ENCODE measurements at places on chromosomes 3 and 15.

DNA sequence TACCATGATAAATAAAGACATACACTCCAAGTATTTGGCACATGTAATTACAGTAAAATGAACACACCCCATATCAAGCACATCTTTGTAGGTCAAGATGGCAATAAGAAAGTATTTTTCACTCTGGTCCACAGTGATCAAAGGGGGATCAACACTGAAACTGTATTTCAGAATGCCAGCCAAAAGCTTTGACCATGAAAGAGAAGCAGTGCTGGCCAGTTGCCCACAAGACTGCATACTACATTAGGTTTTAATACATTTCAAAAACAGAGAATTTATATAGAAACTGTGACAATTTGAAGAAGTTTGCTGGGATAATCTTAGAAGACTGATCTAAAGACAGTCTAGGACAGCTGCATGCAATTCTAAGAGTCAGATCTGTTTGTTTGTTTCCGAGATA lies 1035.3 kb downstream of the FHIT start:
- no peak for DNase-seq

GRCh38 chr15:62881056-62881455 lies 161.5 kb upstream of the TPM1 start:
- DNase-seq, result no peak

DNA sequence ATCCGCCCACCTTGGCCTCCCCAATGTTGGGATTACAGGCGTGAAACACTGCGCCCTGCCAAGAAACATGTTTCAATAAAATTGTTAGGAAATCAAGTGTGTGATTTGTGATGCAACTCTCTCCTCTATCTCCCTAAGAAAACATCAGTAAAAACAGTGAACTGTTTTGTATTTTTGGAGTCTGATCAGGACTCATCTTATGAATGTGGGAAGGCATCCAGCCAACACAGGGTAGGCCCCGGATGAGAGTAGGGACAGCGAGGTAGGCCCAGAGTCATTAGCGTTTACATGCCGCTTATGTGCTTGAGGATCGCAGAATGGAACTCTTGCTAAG lies 884 bp upstream of the GLYCTK start:
- no peak for DNase-seq

GRCh38 chr3:111598552-111598951 lies 3.4 kb upstream of the ZBED2 start:
- DNase-seq, result no peak

DNA sequence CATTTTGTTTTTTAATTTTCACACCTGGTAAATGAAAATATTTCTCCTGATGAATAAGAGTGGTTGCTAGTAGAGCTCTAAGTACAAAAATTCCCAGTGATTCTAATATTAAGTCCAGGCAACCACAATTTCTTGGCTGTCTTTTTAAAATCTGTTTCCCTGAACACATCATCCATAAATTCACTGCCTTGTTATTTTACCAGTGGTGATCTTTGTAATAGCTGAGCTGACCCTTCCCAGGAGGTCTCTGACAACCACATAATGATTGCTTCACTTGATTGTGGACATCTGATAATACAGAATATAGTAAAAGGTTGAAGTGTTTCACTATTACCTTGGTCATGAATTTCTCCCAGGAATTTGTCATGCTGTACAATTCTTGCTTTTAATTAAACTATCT lies 13.9 kb upstream of the TOP2B start:
- DNase-seq, result no peak

DNA sequence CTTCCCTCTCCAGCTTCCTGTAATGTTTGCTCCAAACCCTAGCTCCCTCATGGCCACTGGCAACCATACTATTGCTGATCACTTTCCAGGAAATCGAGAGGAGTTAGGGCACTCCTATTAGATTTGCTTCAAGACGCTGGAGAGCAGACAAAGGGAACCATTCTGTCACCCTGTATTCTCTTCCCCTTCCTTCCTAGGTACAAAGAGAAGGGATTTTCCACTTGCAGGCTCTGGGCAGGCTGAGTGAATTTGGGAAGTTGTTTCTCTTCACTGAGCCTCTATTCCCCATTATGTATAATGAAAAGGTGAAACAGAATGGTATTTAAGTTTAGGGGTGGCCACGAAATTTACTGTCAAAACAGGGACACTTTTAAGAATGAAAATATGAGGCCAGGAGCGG lies 99.4 kb upstream of the LPP start:
- no peak for DNase-seq

DNA sequence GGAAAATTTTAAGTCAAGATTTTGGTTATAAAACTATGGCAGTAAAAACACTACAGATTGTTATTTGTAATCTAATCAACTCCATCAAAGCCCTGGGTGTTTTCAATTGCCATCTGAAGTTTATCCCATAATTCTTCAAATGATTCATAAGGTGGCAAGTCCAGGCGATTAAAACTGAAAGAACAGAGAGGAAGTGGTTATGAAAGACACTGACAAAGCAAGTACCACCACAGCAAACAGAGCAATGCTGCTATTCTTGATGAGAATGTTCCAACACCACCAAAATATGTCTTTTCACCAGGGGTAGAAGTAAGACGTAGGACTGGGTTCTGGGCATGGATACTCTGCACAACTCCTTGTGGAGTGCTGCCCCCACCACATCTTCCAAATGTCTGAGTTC lies 86.9 kb upstream of the PRTG start:
- DNase-seq, result no peak

GRCh38 chr3:168808596-168808995 lies 712.9 kb upstream of the GOLIM4 start:
- no peak for DNase-seq

DNA sequence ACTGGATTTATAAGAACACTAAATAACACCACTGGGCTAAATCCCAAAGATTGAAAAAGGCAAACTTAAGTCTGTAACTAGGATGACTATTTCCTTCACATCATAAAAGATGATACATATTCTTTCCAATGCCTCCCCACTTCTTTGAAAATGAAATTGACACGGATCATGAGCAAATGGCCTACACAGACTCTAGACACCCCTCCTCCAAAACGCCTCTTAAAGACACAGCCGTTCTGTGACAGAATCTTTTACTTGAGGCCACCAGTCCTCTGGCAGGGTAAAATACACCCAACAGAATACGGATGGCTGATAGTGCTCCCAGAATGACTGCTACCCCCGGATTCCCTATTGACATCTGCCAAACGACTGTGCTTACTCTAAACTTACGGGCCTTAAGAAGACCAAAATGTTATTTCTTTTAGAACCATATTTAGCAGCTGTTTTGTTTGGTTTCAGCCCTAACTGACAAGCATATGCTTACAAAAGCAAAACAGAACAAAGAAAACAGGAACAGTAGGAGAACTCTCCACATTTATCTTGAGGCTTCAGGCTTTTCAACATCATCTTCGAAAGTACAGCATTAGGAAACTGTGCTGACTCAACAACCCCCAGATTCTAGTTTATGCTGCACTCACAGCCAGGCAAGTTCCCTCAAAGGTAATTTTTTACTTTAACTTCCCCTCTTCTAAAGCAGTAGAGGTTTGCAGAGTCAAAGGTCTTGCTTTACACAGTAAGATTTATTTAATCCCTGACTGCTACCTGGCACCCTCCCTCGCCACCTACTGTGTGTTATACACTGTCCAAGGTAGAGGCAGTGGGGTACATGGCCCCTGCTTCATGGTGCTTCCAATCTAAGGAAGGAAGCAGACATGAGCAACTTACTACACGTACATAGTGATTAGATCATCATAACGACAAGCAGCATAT lies 84.3 kb downstream of the TNIK start:
- DNase-seq, result no peak

DNA sequence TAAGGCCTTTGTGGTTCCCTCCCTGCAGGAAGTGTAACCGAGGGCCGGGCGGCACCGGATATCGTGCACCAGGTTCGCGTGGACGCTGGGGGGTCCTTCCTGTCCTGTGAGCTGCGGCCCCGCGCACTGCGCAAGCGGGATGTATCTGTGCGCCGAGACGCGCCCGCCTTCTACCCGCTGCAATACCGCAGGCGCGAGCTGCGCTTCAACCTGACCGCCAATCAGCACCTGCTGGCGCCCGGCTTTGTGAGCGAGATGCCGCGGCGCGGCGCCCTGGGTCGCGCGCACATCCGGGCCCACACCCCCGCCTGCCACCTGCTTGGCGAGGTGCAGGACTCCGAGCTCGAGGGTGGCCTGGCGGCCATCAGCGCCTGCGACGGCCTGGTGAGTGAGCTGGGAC lies 35.9 kb downstream of the SAXO2 start:
- DNase-seq, result no peak

- DNase-seq, result no peak
These were observed 82.0 kb downstream of the MRPL46 start for GRCh38 chr15:88385078-88385700.

DNA sequence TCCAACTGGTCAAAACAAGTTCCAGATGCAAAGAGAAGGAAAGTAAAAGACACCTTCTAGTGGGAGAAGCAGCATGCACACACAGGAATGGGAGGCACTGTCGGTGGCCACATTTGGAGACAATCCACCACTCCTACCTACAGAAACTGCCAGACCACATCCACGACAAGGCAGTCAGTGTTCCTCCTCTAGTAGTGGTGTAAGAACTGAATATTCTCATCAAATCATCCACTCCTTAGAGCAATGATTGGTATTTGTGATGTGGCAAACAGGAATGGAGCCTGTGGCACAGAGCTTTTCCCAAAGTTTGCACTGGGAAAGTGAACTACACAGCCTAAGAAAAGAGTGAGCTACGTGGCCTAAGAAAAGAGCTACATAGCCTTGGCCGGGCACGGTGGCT lies 5.1 kb upstream of the SPINT1 start:
- DNase-seq, result no peak

DNA sequence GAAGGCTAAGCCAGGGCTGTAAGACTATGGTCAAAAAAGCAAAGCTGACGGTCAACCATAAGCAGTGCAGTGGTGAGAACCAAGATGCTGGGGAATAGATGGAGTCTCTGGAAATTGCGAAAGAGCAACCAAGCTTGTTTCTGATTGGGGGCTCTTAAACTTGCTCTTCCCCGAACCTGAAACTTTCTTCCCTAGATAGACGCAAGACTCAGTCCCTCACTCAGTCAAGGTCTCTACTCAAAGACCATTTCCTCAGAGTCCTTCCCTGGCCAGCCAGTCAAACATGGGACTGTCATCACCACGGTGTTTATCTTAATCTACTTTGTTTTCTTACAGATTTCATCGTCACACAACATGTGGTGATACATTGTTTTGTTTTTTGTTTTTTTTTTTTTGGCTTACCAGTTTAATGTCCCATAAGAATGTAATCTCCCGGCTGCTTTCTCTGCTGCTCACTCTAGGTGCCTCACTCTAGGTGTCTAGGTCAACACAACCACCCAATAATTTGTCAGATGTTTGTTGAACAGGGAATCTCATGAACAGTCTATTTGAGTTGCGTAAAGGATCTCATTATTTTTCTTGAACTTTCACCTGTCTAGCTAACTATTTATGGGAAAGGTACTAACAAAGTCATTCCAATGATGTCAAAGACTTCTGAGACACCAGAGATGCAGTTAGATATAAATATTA lies 495.4 kb downstream of the FOXP1 start:
- DNase-seq, result no peak

GRCh38 chr15:28962851-28963710 lies 77.3 kb downstream of the APBA2 start:
- DNase-seq, result no peak

GRCh38 chr15:36544518-36545466 lies 34.6 kb upstream of the CDIN1 start:
- DNase-seq, result no peak

DNA sequence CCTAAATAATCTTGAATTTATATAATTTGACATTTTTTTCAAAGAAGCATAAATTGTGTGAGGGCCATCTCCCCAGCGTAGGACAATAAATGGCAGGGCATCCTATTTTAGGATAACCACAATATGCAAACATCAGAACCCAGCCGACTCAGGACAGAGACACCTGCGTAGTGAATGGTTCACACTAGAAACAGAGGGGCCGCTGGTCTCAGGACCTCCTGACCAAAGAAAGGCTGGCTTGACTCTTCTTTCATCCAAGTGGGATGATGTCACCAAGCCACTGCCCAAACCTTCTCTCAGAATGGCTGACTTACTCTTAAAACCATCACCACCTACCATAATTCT lies 162.1 kb downstream of the FOXP1 start:
- DNase-seq, result no peak

DNA sequence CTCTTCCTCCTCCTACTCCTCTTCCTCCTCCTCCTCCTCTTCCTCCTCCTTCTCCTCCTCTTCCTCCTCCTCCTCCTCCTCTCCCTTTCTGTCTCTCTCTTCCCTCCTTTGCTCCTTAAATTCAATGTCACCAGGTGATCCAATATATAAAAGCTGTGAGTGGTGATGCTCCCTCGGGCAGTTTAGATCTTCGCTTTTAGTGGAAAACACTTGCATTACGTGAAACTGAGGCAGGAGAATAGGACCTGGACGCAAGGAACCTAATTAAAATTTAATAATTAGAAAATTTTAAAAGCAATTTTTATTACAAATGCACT lies 279.7 kb downstream of the XXYLT1 start:
- no peak for DNase-seq

DNA sequence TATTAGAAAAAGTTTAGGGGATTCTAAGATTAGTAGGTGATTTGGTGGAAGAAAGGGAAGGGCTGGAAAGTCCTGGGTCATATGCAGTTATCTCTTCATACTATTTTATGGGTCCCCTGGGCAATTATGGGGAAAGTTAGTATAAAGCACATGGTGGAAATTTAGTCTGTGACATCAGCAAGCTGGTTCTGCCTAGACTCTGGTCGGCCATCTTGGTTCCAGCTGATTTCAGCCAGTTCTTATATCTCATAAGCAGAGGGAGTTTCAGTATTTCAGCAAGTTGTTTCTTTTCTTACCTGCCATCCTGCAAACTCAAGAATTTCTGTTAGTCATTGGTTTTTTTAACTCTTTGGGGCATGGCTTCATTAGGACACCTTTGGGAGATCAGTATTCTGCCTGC lies 1.0 kb upstream of the LYZL4 start:
- no peak for DNase-seq

GRCh38 chr3:30162579-30162978 lies 443.8 kb upstream of the TGFBR2 start:
- DNase-seq, result no peak

DNA sequence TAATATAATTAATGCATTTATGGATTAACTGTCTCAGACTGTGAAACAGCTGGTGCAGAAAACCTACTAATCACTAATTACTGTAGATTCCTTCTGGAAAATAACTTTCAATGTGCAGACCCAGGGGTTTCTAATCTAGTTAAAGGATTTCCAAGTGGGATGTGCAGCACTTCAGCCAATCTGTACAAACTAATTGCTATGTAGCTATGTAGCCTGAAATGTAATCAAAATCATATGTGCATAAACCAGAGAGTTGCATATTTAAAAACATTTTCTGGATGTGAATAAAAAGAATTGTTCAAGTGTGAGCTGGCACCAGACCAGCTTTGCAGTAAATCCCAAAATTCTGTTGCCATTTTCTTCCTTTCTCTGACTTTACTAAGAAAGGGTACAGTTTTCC lies 127.5 kb upstream of the CD96 start:
- DNase-seq, result no peak

- DNase-seq, result no peak
These were observed 184.2 kb downstream of the CHL1 start for GRCh38 chr3:380801-381200.

GRCh38 chr3:145259166-145259880 lies 901.7 kb downstream of the PLOD2 start:
- no peak for DNase-seq

Measured in HEK293T (cell line).